ENCODE measurements at places on chromosomes 1 and 21.

DNA sequence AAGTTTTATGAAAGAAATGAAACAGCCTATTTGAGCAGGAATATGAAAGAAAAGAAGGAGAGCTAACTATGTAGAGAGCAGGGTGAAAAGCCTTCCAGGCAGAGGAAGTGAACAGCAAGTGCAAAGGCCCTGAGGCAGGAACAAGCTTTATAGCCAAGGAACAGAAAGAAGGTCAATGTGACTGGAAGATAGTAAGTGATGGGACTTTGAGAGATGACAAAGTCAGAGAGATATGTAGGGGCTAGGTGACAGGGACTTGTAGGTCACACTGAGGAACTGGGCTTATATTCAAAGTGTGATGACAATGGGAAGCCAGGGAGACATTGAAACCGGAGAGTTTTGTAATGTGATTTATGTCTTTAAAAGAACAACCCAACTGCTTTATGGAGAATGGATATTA is 18.9 kb downstream of the PRRX1 start:
- DNase-seq = no peak

DNA sequence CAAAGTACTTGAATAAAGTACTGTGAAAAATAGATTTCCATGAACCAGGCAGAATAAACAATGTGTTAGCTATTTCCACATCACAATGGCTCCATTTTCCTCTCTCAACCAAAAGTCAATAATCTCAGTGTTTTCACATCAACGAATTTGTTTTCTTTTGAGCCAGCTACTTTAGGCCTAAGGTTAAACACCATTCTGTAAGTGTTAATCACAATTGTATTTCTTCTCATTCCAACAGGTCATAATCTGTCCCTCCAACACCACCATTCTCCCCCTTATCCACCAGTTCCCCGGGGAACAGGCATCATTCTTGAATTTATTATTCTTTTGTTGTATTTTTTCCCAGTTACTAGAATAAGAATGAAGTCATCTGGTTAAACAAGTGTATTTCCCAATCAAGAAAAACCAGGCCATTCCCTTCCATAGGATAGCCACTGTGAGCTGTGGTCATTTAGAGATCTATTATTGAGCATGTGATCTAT is 66.2 kb upstream of the PALMD start:
- DNase-seq = no peak

DNA sequence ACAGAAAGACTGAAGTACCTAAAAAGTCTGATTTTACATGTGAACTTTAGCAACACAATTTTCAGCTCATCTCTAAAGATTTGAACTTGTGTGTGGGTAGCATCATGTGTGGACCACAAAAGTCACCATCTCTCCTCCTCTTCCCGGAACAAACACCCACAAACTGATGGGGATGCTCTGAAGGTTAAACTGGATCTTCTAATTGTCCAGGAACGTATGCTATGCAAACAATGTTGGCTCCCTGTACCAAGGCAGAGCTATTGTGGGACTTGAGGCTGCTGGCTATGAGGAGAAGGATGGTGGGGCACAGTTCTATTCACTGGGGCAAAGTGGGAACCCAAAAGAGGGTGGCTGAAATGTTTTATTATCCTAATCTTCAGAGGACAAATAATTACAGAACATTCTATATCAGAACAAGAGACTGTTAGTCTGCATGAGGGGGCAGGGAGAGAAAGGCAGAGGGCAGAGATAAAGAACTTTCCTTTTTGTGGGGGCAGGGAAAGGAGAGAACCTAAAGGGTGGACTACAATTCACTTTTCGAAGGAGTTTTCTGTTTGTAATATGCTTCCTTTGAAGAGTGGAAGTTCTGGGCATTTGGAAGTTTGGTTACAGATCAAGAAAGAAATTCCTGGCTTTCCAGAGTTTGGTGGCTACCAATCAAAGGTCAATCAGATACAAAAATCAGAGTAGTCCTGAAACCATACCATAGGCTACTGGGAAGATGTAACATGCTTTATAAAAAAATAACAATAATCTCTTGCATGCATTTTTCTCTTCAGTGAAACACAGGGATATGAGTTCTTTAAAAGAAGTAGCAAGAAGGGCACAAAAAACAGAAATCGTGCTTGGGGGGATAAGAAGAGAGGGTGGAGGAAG is 62.9 kb downstream of the GADD45A start:
- DNase-seq = no peak

DNA sequence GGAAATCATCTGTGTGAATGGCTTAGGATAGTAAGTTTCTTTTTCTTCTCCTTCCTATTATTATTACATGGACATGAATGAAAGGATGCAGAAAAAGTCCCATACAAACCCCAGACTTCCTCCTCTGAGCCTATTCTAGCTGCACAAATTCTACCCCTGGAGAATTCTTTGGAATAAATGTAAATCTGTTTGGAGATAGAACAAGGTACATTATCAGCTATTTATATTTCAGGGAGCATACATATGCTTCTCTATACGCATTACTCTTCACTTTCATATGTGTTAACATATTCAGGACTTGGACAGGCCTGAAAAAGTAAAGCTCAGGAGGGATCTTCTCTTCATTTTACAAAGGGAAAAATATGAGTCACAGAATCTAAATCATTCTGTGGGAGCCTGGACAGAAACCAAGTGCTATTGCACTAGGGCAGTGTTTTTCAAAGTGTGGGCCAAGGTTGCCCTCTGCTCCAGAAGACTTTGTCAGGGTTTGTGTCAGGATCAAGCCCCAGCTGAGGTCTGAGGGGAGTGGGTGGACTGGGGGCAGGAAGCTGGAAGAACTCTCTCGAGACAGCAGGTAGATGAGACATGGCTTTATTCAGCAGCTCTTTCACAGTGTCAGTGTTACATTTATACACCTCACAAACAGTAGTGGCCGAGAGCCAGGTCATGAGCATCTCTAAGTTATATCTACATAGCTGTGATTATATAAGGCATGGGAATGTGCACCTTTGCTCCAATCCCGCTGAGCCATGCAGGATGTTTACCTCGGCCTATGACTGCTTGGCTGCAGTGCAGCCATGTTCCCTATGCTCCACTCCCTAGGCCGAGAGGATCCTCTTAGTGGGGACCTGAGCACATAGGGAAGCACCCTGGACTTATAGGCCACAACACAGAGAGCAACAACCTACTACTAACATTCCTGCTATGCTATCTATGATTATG is 114.3 kb downstream of the GDAP2 start:
- DNase-seq = no peak

- DNase-seq = no peak
These were observed 114.7 kb upstream of the WNT4 start for GRCh38 chr1:22257290-22258275.

DNA sequence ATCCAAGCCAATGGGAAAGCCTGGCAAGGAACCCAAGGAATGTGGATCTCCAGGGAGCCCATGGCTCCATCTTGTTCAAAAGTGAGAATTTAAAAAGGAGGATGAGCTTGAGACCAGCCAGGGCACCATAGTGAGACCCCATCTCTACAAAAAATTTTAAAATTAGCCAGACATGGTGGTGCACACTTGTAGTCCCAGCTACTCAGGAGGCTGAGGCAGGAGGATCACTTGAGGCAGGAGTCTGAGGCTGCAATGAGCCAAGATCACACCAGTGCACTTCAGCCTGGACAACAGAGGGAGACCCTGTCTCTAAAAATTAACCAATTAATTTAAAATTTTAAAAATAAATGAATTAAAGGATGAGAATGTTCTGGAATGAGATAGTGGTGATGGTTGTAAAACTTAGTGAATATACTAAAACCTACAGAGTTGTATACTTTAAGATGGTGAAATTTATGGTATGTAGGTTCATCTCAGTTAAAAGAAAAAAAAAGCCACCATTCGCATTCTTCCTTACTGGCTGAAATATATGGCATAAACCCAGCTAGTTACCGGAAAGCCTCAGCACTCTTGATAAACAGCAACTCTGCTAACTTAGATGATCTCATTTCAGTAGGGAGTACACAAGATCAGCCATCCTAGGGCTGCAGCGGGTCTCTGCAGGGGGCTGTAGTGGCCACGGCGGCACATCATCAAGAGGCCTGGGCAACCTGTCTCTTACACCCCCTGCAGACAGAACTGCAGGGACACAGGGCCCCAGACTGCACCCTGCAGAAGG is 48.3 kb upstream of the H6PD start:
- DNase-seq = no peak

- no peak for DNase-seq
These were observed 604.5 kb downstream of the LMO4 start for GRCh38 chr1:87933171-87933570.

DNA sequence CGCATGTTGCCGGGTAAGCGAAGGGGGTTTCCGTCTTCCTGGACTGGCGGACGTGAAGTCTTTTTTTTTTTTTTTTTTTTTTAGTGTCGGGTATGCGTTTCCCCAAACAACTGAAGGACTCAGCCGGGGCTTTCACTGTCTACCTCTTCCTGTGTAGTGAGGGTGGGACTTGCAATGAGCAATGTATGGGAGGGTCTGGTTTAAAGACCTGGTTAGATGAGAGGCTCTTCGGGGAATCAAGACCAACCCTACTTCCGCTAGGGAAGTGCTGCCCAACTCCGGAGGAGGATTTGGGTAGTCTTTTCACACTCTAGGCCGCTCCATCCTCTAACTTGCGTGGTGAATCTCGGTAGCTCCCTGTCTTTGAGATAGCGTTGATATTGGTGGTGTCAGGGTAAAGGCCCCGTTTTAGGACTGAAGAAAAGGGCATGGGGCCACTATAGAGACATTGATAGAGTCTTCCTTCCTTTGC is 754 bp downstream of the PRRC2C start:
- no peak for DNase-seq

GRCh38 chr1:228510803-228511413 is 23.7 kb downstream of the RNF187 start:
- no peak for DNase-seq

DNA sequence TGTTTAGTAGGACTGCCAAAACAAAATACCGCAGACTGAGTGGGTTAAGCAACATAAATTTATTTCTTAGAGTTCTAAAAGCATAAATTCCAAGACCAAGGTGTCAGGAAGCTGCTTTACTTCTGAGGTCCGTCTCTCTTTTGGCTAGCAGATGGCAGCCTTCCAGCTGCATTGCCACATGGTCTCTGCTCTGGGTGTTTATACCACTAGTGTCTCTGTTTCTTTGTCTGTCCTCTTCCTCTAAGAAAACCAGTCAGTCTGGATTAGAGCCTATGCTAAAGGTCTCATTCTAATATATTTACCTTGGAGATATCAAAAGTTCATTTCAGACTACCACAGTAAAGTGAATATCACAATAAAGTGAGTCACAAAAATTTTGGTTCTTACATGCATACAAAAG is 519.8 kb downstream of the COL11A1 start:
- no peak for DNase-seq

DNA sequence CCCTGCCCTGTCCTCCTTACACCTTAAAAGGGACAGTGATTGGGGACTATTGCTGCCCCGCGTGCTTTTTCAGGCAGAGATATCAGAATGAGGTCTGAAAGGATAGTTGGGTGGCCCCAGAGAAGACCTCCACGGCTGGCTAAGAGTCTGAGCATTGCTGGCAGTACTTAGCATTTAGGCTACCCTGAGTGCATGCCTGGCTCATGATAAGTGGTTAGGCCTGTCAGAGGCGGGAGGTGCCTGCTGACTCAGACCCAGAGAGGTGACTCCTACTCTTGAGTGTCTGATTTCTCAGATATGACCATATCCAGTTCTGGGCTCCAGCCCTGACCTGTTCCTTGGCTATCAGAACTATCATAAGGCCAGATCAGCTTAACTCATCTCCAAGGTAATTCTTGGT is 213.7 kb downstream of the PBX1 start:
- no peak for DNase-seq

- no peak for DNase-seq
These were observed 97.0 kb downstream of the RASAL2 start for GRCh38 chr1:178190881-178191280.

GRCh38 chr1:200415789-200416593 is 6.2 kb upstream of the ZNF281 start:
- no peak for DNase-seq

- no peak for DNase-seq
These were observed 134.0 kb downstream of the CLEC20A start for GRCh38 chr1:178362747-178363146.

GRCh38 chr1:29478151-29478791 is 241.9 kb downstream of the PTPRU start:
- DNase-seq = no peak

- DNase-seq = no peak
These were observed 29.9 kb upstream of the PLEKHM2 start for GRCh38 chr1:15654091-15654690.

DNA sequence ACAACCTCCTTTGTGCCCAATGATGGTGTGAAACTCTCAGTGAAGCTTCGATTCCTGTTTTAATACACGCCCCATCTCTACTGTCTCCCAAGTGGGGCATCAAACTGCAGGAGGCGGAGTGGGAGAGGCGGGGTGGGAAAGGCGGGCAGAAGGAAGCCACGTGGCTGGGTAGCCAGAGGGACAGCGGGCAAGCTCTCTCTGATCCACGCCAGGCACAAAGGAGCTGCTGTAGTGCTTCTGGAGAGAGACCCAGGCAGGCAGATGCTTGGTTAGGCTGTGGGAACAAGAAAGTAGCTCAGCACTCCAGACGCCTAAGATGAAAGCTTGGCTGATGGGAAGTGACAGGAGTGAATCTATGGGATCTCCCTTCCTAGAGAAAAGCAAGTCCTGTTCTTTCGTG is 25.7 kb downstream of the TRIM67 start:
- no peak for DNase-seq

- no peak for DNase-seq
These were observed 18.3 kb upstream of the LRP8 start for GRCh38 chr1:53345996-53346813.

GRCh38 chr1:56139836-56140235 is 439.5 kb downstream of the PLPP3 start:
- DNase-seq = no peak

- no peak for DNase-seq
These were observed 195.3 kb downstream of the C1orf94 start for GRCh38 chr1:34371829-34372532.

- no peak for DNase-seq
These were observed 40.8 kb upstream of the C1orf174 start for GRCh38 chr1:3940754-3941345.

DNA sequence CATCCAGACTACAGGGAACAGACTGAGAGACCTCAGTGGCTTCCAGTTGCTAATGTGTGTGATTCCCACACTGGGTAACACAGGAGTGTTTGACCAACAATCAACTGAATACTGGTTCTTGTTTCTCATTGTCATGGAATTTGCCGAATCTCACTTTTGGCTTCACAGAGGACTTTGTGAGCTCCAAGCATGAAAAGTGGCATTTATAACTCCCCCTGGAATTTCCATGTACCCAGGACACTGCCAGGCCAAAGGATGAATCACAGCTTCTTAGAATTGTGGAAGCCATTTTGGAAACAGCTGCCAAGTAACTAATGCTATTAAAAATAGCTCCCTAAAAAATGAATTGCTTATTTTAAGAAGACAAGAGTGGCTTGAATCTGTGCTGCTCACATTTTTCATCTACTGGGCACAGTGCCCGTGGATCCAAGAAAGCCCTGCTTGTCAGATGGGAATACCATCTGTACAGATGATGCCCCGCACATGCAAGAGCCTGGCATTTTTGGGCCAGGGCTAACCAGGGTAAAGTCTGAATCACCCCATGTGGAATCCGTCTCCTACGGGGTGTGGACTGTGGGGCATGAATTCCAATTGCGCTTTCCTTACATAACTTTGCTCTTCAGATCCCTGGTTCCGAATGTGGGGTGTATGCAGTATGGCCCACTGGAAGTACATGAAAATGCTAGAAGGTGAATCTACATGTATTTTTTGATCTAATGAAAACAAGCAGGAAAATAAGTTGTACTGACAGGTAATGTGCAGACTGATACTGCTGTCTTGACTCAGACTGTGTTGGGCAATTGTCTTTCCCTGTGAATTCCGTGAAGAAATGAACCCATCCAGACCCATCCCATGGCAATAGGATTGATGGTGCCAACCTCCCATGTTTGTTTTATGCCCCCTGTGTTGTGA is 487.3 kb downstream of the SIPA1L2 start:
- DNase-seq = no peak
